ENCODE measurements at places on chromosomes 13 and 19. TPM values are rescaled to one million over a fixed set of nuclear protein-coding genes. Genes with fewer than 3 reads are reported as not detected.

GRCh38 chr19:3904233-3904632, 23.7 kb downstream of the ATCAY start:
- DNase-seq = no peak
- H3K4me1 ChIP-seq = no peaks in the 10 kb centered on the region
- H3K27ac ChIP-seq = no peak overlapping the region
- no peaks in the 10 kb centered on the region for H3K27me3 ChIP-seq
- no peak overlapping the region for H3K4me3 ChIP-seq
- H3K36me3 ChIP-seq = no peaks in the 10 kb centered on the region

DNA sequence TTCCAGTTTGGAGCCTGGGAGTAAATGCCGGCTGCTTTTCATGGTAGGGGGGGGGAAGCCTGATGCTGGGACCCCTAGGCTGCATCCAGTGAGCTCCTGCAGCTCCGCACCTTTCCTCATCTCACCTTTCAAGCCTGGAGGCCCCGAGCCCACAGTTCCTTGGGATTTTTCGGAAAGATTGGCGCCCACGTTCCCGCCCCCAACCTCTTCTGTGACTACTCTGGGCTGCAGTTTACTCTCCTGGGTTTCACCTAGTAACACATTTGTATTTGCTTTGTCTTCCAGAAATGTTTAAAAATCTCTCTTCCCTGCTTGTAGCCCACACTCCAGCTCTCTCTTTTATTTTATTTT, 51.9 kb upstream of the SPATA13 start:
- H3K36me3 ChIP-seq = no peaks in the 10 kb centered on the region
- H3K27me3 ChIP-seq = no peaks in the 10 kb centered on the region
- H3K4me3 ChIP-seq = no peak overlapping the region

TNFRSF19 gene
- polyA plus RNA-seq = 12.8 TPM

DNA sequence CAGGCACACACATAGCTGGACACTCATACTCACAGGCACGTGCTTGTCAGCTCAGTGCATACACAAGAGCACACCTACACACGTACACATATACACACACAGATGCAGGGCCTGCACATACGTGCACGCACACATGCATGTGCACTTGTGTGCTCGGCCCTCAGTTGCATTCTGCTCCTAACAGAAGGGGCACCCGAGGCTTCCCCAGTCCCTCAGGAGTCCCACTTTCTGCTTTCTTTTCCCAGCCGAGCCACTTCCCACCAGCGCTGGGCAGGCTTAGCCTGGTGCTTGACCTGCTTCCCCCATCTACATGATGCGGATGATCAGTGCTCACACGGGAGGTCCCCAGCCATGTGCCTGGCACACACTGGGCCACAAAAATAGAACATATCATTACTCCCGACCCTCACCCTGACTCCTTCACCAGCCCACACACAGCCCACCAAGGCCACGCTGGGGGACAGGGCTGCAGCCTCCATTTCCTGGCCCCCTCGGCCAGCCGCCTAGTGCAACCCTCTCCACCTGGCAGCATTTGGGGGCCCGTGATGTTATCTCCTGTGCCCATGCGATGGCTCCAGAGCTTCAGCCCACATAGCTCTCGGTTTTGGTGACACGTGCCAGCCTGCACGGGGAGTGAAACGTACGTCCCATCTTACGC, 125.2 kb upstream of the SPACA7 start:
- no peaks in the 10 kb centered on the region for H3K36me3 ChIP-seq
- no peaks in the 10 kb centered on the region for H3K27me3 ChIP-seq
- H3K4me1 ChIP-seq = no peaks in the 10 kb centered on the region
- no peak overlapping the region for H3K4me3 ChIP-seq
- no peak for DNase-seq
- H3K27ac ChIP-seq = no peak overlapping the region

DNA sequence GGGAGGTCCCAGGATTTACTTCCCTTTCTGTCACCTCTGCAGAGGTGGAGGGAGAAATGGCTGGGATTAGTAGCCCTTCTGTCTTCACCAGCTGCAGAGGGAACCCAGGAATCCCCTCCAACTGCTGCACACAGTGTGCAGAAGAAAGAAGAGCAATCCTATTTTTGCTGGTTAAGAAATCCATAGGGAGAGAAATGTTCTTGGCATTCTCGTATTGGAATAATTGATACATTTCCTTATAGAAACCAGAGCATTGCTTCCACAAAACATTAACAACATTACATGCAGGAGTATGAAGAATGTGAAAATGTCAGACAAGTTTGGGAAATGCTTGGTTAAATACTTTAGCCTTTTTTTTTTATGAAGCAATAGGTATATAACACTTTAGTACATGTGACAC, 48.3 kb upstream of the KLF12 start:
- H3K36me3 ChIP-seq = no peaks in the 10 kb centered on the region
- H3K4me3 ChIP-seq = no peak overlapping the region

DNA sequence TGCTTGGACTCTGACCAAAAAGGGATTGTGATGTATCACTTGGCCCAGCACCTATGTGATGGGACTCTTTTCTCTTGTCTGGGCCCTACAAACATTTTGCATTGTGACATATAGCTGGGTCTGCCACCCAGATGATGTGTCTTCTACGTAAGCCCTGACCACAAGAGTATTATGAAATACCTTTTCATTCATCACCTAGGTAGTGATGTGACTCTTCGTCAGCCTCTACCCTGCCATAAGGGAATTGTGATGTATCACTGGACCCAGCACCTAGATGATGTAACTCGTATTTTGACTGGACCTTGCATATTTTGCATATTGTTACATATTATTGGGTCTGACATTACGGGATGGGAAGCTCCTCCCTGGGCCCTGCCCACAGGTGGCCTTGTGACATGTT, 29.7 kb upstream of the ZNF681 start:
- no peaks in the 10 kb centered on the region for H3K4me1 ChIP-seq
- H3K36me3 ChIP-seq = peaks cover 11% of the 10 kb centered on the region
- no peak for DNase-seq
- no peaks in the 10 kb centered on the region for H3K27me3 ChIP-seq

GRCh38 chr19:8827277-8827676, 4.8 kb downstream of the ZNF558 start:
- peaks cover 50% of the 10 kb centered on the region for H3K36me3 ChIP-seq
- no peak overlapping the region for H3K4me3 ChIP-seq
- H3K27ac ChIP-seq = no peak overlapping the region
- no peak for DNase-seq

- DNase-seq = no peak
- no peak overlapping the region for H3K27ac ChIP-seq
- H3K4me1 ChIP-seq = no peaks in the 10 kb centered on the region
- no peaks in the 10 kb centered on the region for H3K27me3 ChIP-seq
Measured at GRCh38 chr13:46782691-46783090, 14.3 kb downstream of the ESD start.

GRCh38 chr13:112983428-112984196, 14.6 kb downstream of the MCF2L start:
- no peaks in the 10 kb centered on the region for H3K36me3 ChIP-seq
- no peaks in the 10 kb centered on the region for H3K27me3 ChIP-seq
- H3K27ac ChIP-seq = peak overlapping the region; percentile 2

DNA sequence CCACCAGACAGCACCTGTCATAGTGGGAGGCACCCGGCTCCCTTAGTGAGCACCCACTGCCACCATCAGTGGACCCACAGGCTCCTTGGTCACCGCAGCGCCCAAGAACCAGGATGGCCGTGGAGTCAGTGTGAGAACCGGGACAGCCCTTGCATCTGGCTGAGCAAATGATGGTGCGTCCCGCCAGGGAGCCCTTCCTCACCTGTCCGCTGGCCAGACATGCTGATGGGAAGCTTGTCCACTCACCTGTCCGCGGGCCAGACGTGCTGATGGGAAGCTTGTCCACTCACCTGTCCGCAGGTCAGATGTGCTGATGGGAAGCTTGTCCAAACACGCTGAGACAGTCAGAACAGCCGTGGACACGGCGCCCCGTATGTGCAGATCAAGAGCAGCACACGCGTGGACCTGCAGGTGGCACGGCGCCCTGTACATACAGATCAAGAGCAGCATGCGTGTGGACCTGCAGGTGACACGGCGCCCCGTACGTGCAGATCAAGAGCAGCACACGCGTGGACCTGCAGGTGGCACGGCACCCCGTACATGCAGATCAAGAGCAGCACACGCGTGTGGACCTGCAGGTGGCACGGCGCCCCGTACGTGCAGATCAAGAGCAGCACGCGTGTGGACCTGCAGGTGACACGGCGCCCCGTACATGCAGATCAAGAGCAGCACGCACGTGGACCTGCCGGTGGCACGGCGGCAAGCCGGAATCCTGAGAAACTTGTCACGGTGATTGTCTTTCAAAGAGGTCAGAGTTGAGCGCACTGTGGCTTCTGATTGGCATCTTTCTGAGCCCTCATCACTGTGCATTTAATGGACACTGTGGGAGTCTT, 40.7 kb upstream of the DCUN1D2 start:
- no peak overlapping the region for H3K4me3 ChIP-seq
- H3K4me1 ChIP-seq = no peaks in the 10 kb centered on the region
- H3K27ac ChIP-seq = no peak overlapping the region
- peaks cover 35% of the 10 kb centered on the region for H3K36me3 ChIP-seq
- no peak for DNase-seq
- peaks cover 2% of the 10 kb centered on the region for H3K27me3 ChIP-seq

MATK gene
- 20.0 TPM for polyA plus RNA-seq

- no peaks in the 10 kb centered on the region for H3K27me3 ChIP-seq
- peaks cover 45% of the 10 kb centered on the region for H3K4me1 ChIP-seq
- H3K27ac ChIP-seq = peak overlapping the region; percentile 61
- DNase-seq = peak; percentile 62
Measured at GRCh38 chr13:97226788-97227627, 4.9 kb downstream of the MBNL2 start.

DNA sequence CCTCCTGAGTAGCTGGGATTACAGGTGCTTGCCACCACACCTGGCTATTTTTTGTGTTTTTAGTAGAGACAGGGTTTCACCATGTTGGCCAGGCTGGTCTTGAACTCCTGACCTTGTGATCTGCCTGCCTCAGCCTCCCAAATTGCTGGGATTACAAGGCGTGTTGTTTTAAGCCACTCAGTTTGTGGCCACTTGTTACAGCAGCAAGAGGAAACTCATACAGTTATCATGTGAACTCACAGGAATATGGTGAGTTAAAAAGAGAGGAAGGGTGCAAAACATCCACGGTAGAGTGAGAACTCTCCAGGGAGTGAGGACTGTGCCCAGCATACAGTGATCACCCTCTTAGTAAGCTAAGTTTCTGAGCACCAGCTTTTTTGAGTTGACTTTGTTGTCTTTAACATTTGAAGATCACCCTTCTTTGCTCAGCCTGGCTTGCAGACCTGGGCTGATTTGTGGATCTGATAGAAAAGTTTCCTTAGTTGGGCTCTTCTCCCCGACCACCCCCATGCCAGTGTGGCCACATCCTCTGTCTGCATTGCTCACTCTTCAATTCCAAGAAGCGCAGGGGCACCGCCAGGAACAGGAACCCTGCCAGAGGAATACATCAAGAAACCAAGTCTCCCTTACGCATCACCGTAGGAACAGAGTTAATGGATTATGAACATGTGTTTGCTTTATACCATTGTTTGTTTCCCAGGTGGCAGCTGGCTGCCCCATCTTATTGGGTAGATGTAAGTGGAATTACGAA, 16.0 kb downstream of the ALOX5AP start:
- peaks cover 3% of the 10 kb centered on the region for H3K4me1 ChIP-seq
- H3K27ac ChIP-seq = no peak overlapping the region
- H3K27me3 ChIP-seq = no peaks in the 10 kb centered on the region
- DNase-seq = no peak
- no peak overlapping the region for H3K4me3 ChIP-seq

- no peak for DNase-seq
- H3K36me3 ChIP-seq = no peaks in the 10 kb centered on the region
- H3K27me3 ChIP-seq = no peaks in the 10 kb centered on the region
- no peak overlapping the region for H3K27ac ChIP-seq
Measured at GRCh38 chr13:71803066-71803465, 63.9 kb downstream of the DACH1 start.

- peaks cover 12% of the 10 kb centered on the region for H3K27me3 ChIP-seq
- H3K27ac ChIP-seq = no peak overlapping the region
Measured at GRCh38 chr13:113558461-113558860, 26.1 kb upstream of the TFDP1 start.

TSSK6 gene
- 0.89 TPM for polyA plus RNA-seq

GRCh38 chr19:39147480-39147879, 21.9 kb downstream of the PAK4 start:
- no peak overlapping the region for H3K27ac ChIP-seq
- no peak for DNase-seq
- peaks cover 4% of the 10 kb centered on the region for H3K36me3 ChIP-seq
- H3K27me3 ChIP-seq = no peaks in the 10 kb centered on the region

- H3K27ac ChIP-seq = peak overlapping the region; percentile 44
- no peaks in the 10 kb centered on the region for H3K36me3 ChIP-seq
- no peak overlapping the region for H3K4me3 ChIP-seq
Measured at GRCh38 chr19:51407511-51408131, 9.8 kb downstream of the SIGLEC10 start.

ZNF155 gene
- 4.7 TPM for polyA plus RNA-seq

PINLYP gene
- 14.2 TPM for polyA plus RNA-seq

- H3K27ac ChIP-seq = no peak overlapping the region
- peaks cover 5% of the 10 kb centered on the region for H3K4me1 ChIP-seq
- H3K36me3 ChIP-seq = no peaks in the 10 kb centered on the region
- H3K4me3 ChIP-seq = no peak overlapping the region
- no peaks in the 10 kb centered on the region for H3K27me3 ChIP-seq
- DNase-seq = no peak
Measured at GRCh38 chr13:33994198-33994597, 176.2 kb downstream of the RFC3 start.

LIM2 gene
- polyA plus RNA-seq = not detected

- no peaks in the 10 kb centered on the region for H3K4me1 ChIP-seq
- no peak overlapping the region for H3K27ac ChIP-seq
- H3K4me3 ChIP-seq = no peak overlapping the region
- H3K27me3 ChIP-seq = no peaks in the 10 kb centered on the region
Measured at GRCh38 chr13:22454586-22454985, 726.2 kb upstream of the SGCG start.

DNA sequence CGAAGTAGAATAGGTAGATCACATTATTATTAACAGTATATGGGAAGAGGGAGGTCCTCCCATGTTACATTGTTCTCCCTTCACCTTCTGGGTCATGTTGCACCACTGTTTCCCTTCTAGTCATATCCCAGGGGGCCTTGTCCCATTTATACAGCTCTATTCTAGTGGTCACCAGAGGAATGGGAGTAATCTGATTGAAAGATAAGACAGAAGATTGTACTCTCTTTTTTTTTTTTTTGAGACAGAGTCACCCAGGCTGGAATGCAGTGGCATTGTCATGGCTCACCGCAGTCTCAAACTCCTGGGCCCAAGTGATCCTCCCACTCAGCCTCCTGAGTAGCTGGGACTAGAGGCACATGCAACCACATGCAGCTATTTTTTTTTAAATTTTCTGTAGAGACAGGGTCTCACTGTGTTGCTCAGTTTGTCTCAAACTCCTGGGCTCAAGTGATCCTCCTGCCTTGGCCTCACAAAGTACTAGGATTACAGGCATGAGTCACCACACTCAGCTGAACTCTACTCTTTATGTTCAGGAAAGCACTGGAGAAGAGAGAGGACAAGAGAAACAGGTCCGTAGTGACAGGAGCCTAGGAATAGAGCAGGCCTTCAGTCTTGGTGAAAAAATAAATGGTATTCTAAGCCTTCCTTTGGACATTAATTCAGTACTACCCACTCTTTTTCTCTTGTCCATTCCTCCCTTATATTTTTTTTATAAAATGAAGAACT, 4.3 kb upstream of the ZNF529 start:
- H3K36me3 ChIP-seq = peaks cover 26% of the 10 kb centered on the region
- no peak overlapping the region for H3K4me3 ChIP-seq
- H3K27ac ChIP-seq = no peak overlapping the region

GRCh38 chr13:44237276-44237767, 136.3 kb upstream of the SERP2 start:
- peak; percentile 83 for DNase-seq
- peak overlapping the region; percentile 93 for H3K27ac ChIP-seq
- no peaks in the 10 kb centered on the region for H3K27me3 ChIP-seq
- H3K36me3 ChIP-seq = no peaks in the 10 kb centered on the region
- peaks cover 33% of the 10 kb centered on the region for H3K4me1 ChIP-seq

Measured in lung (tissue), 17 donors.